Stimulated activated CD8-positive, alpha-beta memory T cell treated with anti-CD3 and anti-CD28 coated beads, Interleukin-7, amount 100 ng/mL, for 4 hours (primary cell): ENCODE measurements at places on chromosomes 6 and 20.

GRCh38 chr6:114564302-114564933 lies 221.6 kb upstream of the HS3ST5 start:
- DNase-seq, result no peak

- no peak for DNase-seq
Observed at GRCh38 chr20:17467120-17467655, 64.0 kb downstream of the BFSP1 start.

- DNase-seq, result no peak
Observed at GRCh38 chr6:44073612-44074438, 53.4 kb downstream of the MRPL14 start.

- no peak for DNase-seq
Observed at GRCh38 chr6:154441995-154442310, 68.5 kb downstream of the CNKSR3 start.

DNA sequence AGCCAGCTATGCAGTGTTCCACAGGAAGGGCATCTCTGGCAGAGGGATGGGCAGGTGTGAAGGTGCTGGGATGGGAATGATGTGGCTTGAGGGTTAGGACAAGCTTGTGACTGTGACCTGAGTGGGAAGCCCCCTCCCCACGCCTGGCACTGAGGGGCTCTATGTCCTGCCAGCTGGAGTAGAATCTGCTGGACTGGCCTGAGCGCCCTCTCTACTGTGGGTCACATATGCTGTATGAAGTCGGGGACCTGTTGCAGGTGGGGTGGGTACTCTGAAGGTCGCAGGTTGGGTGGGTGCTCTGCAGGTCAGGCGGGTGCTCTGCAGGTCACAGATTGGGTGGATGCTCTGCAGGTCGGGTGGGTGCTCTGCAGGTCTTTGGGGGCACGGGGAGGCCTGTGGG lies 20.3 kb downstream of the KCNG1 start:
- DNase-seq, result no peak

DNA sequence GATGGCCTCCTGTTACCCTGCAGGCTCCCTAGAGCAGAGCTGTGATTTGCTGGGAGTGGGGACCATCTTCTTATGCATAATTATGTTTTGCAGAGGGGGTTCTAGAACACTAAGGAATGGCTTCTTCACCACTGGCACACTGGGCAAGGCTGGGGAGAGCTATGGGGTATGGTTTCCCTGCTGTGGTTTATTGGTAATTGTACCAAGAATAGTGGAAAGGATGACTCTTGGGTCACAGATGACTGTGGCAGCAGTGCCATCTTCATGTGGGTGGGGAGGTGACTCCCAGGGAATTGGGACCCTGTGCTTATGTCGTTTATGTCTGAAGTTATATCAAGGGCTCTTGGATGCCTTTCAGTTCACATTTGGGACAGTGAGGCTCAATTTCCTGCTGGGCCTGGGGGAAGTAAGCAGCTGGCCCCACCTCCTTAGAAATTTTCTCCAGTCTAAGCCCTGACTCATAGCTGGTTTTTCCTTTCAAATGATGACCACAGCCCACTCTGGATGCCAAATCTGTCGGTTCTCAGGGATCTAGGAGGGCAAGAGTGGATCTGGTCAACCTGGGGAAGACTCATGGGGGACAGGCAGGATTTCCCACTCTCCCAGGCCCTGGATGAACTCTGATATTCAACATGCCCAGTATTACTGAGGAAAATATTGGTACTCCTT lies 230.8 kb downstream of the LRFN2 start:
- no peak for DNase-seq

DNA sequence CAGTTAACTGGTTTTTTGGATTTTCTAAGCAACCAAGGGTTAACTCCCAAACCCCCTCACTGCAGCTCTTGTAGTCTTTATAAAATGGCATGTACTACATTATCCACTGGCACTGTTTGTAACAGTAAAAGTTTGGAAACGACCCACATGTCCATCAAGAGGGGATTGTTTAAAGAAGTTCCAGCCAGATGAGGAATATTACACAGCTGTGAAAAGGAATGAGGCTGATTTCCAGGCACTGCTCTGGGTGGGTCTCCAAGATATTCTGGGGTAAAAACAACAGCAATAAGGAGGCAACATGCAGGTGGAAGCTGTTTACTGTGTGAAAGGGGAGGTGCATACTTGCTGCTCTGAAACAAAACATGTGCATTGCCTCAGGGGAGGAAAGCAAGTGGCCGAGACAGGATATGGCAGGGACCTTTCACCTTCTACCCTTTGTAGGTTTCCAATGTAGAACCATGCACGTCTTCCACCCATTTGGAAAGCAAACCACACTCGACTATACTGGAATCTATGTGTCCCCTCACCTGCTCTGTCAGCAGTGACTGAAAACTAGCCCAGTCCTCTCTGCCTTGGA lies 51.9 kb downstream of the GRM4 start:
- DNase-seq, result no peak

DNA sequence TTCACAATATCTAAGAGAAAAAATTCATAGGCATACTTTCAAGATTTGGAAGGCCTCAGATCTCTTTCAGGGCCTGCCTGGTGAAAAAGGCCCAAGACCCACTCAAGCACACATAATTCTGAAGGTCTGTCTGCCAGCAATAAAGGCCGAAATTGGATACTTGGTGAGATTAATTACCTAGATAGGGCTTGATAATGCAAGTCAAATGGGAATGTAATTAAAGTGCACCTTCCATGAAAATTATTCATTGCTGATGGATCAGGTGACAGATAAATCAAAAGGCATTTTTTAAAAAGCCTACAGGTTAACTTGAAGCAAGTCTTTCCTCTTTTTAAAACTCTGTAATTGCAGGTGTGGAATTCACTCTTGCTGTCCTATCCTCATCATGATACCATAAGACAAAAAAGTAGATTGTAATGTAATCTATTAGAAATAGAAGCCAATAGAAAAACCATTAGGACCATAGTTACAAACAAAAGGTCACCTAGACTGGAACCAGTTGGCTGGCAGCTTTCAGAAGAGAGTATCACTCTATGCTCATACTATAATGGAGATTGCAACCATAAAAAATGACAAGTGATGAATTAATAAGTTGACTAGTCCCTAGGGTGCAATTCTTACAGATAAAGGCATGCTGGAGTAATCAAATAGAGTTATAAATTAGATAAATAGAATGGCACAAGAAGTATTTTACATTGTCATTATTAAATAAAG lies 77.3 kb downstream of the EPHA7 start:
- DNase-seq, result no peak

DNA sequence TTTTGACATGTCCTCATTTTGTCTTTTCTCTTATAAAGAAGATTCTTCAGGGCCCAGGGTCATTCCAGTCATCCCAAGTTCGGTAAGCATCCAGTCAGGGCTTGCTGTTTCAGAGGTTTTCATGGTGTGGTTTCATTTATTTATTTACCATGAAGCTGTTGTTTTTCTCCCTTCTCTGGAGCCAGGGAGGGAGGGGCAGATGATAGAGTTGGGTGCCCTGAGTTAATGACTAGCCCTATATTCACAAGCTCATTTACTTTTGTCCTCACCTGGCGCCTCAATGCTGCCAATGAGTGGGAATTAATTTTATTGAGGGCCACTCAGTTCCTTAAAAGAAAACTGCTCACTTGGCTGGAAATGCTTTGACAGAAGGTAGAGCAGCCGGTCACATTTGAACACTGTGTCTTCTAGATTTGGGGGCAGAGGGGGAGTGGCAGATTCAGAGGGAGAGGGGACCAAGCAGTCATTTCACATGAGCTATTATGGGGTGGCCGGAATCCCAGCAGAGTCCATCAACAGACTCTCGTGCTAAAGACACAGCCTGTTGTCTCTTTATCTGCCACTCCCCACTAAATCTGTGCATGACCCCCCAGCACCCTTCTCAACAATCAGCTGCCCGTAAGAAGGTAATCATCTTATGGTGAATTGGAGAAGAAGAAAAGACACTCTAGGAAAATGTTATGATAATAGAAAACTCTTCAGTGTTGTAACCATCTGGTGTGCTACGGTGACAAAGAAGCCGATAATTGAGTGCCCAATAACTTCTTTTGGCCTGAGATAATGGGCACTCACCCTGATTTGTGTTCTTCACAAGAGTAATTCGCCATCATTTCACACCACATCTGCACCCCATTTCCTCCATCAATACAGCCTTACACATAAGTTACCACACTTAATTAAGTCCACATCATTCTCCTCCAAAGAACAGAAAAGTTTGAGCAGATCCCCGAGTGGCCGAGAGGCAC lies 573.5 kb upstream of the JAG1 start:
- no peak for DNase-seq

DNA sequence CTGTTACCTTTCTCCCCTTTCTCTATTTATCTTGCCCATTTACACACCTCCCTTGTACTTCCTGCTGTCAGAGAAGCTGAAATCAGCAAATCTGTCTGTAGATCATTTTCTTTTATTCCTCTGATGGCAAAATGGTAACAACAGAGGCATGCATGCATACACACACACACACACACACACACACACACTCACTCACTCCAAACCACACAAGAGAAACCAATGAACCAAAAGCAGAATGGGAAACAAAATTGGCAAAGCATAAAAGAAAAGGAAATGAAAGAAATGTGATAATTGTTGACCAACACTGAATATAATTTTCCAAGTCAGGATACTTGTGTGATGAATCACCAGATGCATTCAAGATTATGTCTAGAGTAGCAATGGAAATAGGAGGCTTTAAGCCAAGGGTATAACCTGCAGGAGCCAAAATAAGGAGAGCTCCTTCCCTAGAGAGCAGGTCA lies 172.4 kb downstream of the PLCB4 start:
- no peak for DNase-seq
